ENCODE measurements at places on chromosomes 13 and 19.

DNA sequence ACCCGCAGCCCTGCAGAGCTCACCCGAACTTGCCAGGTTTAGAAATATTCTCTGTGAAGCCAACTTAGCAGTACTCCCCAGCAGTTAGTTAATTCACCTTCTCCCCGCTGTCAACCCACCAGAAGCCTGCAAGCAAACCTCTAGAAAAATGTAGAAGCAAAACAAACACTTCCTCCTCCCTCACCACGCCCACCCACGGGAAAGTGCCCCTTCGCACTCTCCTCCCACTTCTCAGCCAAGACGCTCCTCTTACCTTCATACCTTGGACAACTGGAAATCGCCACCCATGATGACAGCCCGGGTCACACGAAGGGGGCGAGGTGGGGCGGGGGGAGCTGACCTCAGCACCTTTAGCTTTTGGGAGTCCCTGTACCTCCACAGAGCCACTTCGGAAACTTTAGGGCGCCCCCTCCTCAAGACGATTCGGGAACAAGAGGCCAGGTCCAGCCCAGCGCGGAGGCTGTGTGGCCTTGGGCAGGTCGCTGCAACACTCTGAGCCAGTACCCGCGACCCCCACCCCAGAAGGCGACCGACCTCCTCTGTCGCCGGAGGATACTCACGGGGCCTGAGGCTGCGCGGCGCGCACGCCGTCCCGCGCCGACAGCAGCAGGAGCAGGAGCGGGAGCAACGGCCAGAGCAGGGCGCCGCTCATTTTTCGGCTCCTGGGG, 485 bp downstream of the CPAMD8 start:
- no peak for DNase-seq

GRCh38 chr19:34306213-34306661, 51.9 kb downstream of the GARRE1 start:
- DNase-seq = no peak

DNA sequence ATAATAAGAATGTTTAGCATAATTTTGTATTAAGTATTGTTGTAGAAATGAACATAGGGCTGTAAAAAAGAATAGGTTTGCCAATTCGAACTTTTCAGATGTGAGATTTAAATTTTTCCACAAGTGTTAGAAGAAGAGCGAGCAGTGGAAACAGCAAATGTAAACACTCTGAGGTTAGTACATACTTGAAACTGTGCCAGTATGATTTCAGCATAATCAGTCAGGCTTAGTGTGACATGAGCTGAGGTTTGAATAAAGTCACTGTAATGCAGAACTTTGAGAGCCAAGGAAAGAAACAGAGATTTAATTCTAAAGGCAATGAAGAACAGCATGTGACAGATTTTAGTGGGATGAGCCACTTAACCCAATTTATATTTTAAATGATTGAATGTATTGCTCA, 2166.4 kb downstream of the PCDH9 start:
- no peak for DNase-seq

DNA sequence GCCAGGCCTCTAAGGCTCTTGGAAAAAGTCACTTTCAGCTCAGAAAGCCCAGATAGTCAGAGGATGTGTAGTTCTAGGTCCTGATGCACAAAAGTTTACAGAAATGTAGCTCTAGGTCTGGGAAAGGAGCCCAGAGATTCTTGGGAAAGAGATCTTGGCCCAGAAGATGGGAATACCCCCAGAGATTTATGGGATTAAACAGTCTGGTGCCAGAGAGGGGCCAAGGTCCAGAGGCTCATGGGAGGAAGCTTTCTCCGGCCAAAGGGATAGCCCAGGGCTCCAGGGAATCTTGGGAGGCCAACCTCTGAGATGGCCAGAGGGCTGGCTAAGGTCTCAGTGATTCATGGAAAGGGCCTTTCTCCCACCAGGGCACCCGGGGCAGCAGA, 15.2 kb downstream of the BCAT2 start:
- DNase-seq = no peak

DNA sequence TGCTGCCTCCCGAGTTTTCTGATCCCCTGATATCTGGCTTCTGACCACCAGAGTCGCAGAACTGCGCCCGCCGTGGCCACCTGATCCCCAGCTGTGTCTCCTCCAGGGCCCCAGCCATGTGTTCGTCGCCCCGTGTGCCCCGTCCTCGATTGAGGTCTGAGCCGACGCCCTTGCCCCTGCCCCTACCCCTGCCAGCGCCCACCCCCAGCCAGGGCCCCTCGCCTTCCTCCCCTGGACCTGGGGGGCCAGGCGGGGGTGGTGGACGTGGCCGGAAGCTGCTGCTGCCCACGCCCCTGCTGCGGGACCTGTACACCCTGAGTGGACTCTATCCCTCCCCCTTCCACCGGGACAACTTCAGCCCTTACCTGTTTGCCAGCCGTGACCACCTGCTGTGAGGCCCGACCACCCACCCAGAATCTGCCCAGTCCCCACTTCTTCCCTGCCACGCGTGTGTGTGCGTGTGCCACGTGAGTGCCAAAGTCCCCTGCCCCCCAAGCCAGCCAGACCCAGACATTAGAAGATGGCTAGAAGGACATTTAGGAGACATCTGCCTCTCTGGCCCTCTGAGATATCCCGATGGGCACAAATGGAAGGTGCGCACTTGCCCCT, 9.2 kb downstream of the PLPPR2 start:
- no peak for DNase-seq

All from stimulated activated CD8-positive, alpha-beta memory T cell treated with anti-CD3 and anti-CD28 coated beads, Interleukin-2, amount 100 ng/mL, for 48 hours (primary cell).